ENCODE measurements at places on chromosomes 7 and 10.

GRCh38 chr7:92976931-92977330 is 140.6 kb upstream of the CDK6 start:
- DNase-seq: no peak

DNA sequence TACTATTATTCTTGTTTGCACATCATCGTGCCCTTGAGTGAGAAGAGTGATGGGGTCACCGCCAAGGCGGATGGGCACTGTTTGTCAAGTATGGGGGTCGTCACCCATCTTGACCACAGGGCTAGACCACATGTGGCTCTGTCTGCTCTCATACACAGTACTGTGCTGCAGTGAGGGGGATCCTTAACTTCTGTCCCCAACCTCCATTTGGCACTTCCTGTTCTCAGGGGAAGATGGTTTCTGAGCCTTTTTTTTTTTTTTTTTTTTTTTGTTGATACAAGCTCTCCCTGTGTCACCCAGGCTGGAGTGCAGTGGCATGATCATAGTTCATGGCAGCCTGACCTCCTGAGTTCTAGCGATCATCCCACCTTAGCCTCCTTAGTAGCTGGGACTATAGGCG is 13.6 kb downstream of the WBP1L start:
- DNase-seq: no peak

DNA sequence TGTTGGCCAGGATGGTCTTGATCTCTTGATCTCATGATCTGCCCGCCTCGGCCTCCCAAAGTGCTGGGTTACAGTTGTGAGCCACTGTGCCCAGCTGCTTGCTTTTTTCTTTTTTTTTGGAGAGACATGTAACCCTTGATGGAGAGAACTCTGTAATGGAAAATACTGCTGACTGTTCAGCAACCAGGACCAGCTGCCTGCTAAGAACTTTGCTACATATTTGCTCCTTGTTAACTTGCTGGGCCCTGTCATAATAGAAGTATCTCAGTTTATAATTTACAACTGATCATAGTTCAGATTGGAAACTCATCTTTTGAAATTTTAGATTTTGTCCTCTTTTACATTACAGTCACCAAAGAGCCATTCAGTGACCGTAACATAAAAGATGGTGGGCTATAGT is 34.9 kb downstream of the TASOR2 start:
- DNase-seq: no peak

DNA sequence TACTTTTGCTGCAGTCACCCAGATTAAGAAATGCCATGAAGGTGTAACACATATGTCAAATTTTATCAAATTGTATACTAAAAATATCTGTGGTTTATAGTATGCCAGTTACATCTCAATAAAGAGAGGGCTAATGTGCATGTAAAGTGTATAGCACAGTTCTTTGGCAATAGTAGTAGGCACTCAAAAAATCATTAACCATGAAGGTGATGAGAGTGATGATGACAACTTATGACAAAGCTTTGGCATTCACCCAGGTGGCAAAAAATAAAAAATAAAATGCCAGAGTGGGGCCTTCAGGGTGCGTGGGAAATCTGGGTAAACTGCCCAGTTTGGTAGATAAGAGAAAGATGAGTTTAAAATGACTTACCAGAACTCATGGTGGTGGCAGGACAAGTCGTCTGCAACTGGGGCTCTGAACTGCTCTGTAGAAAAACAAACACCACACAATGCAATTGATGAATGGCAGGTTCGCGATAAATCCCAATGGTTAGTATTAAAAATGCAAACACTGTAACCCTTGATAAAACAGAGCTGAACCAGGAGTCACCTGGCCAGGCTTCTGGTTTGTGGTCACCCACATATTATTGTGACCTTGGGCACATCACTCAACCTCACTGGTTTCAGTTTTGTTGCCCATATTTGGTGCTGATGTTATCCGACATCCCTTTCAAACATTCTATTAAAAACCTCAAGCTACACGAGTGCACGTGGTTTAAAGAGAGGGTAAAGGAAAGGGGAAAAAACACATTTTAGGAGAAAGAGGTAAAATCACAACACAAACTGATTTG is 120.2 kb downstream of the SORBS1 start:
- no peak for DNase-seq

DNA sequence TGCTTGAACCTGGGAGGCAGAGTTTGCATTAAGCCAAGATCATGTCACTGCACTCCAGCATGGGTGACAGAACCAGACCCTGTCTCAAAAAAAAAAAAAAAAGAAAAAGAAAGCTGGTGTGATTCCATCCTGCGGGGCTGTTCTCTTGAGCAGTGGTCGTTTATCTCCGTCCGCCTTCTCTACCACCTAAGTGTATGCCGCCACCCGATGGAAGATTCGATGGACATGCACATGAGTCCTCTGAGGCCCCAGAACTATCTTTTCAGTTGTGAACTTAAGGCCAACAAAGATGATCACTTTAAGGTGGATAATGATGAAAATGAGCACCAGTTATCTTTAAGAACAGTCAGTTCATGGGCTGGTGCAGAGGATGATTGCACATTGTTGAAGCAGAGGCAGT is 65.7 kb downstream of the ABRAXAS2 start:
- no peak for DNase-seq

GRCh38 chr7:157622000-157622399 is 285.2 kb downstream of the DNAJB6 start:
- no peak for DNase-seq

DNA sequence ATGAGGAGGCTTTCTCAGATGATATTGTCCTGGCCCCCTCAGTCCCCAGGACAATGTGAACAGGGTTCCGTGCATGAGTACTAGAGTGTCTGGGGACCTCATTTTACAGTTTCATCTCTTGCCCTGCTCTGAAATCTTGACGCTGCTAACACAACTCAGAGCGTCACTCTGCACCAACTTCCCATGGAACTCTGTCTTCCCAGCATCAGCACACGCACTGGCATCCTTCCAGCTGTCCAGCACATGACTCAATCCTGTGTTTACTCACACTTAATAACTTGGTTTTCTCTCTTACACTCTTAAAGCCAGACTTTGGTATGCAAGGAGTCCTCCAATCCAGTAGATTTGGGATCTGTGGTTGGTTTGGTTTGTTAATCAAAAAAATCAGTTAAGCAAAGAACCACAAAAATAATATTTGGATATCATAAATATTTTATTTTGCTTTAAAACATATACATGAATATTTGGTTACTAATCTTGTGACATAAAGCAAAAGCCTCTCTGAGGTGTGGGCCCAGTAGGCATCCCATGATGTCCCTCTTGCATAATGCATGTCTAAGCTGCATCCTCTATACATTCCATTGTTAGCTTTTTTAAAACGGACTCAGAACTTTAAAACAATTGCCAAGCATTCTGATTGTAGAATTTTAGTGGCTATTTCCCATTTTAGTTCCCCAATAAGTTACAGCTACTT is 131.0 kb downstream of the CXCL12 start:
- no peak for DNase-seq

Measured in cerebellar nuclear complex (tissue), 1 donor.